ENCODE measurements at places on chromosomes 6 and 20.

DNA sequence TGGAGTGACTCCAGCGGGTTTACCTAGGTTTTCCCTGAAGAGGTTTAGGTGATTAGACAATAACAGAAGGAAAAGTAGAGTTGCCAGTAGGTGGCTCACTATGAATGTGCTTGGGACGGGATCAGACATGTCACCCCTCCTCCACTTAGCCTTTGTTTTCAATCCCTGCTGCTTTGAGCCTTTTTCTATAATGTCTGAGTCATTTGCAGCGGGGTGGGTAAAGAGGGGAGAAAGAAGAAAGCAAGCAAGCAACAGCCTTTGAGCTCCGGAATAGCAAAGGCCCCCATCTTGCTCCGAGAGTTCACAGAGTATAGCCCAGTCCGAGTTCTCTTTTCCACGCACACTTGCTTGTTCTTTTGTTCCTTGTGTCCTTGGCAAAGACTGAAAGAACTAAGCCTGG is 129.1 kb downstream of the PACRG start:
- DNase-seq = peak; percentile 3

GRCh38 chr20:62938105-62938888 is at the start of gene GID8:
GID8 (plus strand) TSS chr20:62938147; CDS start chr20:62941503, 3,356 bp downstream.
- peak; percentile 68 for DNase-seq

DNA sequence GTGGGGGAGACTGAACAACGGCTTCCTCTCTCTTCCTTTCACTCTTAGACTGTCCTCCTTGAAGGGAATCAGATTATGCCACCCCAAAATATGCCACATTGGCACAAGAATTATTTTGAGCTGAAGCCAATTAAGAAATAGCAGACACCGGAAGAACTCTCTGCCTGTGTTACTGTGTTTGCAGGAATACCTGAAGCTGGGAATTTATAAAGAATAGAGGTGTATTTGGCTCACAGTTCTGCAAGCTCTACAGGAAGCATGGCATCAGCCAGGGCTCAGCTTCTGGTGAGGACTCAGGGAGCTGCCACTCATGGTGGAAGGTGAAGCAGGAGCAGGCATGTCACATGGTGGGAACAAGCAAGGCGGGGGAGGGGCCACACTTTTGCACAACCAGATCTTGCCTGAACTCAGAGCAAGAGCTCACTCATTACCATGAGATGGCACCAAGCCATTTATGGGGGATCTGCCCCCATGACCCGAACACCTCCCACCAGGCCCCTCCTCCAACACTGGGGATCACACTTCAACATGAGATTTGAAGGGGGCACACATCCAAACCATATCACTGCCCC is 46.0 kb downstream of the PCNA start:
- no peak for DNase-seq

DNA sequence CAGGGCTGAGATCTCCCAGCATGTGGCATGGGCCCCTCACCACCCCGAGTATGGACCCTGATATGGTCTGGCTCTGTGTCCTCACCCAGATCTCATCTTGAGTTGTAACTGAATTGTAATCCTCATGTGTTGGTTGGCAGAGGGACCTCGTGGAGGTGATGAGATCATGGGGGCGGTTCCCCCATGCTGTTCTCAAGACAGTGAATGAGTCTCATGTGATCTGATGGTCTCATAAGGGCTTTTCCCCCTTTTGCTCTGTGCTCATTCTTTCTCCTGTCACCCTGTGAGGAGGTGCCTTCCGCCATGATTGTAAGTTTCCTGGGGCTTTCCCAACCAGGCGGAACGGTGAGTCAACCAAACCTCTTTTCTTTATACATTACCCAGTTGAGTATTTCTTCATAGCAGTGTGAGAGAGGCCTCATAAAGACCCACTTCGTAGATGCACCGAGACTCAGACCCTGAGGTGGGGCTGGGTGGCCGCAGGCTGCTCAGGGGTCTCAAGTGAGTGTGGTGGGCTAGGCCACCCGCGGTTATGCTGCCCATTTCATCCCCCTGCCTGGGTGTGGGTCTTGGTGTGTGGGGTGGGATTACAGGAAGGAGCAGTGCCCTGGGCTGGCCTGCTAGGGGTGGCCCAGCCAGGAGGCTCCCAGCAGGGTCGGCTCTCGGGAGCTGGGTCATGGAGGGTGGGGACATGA is 26.2 kb upstream of the GATA5 start:
- peak; percentile 62 for DNase-seq

DNA sequence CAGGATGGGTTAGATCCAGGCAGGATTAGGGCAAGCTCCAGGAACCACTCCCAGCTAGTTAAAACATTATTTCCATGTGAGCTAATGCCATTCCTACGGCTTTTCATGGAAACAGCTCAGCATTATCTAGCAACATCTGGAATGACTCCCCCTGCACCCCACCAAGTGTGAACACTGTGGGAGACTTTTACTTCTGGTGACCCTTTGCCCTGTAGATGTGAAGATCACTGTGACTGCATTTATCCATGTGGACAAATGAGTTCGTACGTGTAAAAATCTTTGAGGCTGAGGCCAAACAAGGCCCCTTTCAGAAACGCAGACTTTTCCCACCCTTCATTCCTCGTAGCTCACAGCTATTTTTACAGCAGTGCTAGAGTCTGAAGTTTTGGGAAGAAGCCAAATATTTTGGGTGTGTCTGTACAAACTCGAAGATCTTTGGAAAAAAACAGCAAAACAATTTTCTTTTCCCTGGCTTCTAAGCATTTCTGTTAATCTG is 221.8 kb upstream of the SOX4 start:
- DNase-seq = no peak

GRCh38 chr6:129105793-129106192 is 222.9 kb downstream of the LAMA2 start:
- no peak for DNase-seq

DNA sequence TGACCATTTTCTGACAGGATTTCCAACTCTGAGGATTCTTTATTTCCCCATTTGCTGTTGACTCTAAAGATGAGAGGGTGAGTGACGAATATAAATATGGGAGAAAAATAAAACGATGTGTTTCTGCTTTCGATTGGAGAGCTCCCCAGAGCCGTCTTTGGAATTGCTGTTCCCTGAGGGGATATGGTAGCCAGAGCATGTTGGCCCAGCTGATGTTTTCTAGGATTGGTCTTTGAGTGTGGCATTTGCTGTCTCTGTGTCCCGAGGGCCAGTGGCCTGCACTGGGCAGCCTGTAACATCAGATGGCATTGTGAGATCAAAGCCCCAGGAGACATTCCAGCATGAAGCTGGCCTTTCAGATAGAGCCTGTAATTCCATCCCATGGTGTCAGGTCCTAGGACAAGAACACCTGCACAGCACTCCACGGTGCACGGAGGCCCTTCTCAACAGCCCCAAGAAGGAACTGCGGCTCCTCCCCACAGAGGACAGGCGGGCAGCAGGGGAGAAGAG is 26.7 kb downstream of the PKIG start:
- no peak for DNase-seq

GRCh38 chr6:37903351-37904340 is 84.1 kb downstream of the ZFAND3 start:
- DNase-seq = no peak

GRCh38 chr6:166464068-166465002 is 81.6 kb upstream of the MPC1 start:
- DNase-seq = no peak

- DNase-seq = no peak
Measured at GRCh38 chr20:11728937-11729336, 188.8 kb upstream of the BTBD3 start.

DNA sequence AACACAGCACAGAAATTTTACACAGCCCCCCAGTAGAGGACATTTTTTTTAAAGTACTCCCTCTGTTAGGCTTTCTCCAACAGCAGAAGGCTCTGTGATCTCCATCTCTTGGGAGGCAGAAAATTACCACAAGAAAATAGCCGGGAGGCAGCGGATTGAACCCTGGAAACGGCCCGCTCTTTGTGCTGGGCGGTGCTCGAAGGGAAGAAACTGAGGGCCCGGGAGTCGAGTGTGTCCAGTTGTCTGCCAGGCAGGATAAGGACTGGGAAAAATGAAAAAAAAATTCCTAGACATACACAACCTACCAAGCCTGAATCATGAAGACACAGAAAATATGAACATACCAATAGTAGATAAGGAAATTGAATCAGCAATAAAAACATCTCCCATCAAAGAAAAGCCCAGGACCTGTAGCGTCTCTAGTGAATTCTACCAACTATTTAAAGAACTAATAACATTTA is 31.5 kb downstream of the POM121L2 start:
- DNase-seq = no peak

DNA sequence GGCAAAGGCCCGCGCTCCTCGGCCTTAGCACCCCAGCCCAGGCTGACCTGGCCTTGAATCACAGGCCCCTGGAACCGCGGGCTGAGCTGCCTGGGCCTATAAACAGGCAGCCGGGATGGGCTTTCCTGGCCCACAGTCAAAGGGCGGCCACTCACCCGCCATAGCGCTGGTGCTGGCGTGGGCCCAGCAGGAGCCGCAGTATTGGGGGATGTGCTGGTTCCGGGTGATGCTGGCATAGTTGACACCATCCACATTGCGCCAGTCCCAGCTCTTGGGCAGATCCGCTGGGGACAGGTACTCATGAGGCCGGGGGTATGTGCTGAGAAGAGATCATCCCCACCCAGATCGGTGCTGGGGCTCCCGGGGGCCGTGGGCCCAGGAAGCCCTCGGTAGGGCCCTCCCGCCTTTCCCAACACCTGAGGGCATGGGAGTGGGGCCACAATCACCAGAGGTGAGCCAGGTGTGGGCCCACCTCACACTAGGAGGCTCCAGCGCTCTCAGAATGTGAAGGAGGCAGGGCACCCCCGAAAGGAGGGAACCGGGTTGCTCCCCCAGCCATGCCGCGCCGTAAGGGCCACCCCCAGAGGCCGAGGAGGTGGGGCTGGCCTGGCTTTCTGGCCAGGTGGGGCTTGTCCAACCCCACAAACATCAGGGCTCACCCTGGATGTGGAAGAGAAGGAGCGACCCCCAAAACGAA is 739 bp downstream of the CTSZ start:
- peak; percentile 43 for DNase-seq

DNA sequence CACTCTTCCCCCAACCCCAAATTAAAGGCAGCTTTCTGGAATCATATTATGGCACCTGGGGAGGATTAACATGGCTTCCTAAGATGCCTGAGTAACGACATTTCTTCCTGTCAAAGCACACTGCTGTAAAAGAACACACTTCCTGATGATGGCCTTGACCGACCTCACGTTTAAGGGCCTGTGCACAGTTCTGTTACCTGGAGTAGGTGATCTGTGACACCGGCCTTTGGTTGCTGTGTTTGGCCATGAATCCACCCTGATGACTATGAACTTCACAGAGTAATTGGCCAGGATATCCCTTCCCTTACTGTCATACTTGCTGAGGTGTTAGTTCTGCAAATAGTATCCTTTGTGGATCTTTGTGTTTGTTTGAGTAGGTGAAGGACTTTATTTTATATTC is 45.8 kb downstream of the PLCB4 start:
- DNase-seq = no peak

DNA sequence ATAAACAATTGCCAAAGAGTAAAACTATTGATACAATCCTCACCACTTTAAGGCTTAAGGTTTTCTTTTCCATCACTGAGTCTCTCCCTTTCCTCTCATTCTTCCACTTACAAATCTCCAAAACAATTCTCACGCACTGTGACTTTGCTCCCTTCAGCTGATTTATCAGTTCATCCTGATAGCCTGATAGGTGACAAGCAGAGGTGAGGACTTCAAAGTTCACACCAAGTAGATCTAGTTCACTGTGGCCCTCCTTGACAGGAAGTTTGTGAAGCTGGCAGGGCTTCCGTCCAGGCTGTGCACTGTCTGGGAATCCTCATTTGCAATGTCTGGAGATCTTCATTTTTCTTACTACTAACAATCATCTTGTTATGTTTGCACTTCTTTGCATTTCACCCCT is 35.2 kb upstream of the POU5F1 start:
- DNase-seq = no peak

GRCh38 chr6:23269436-23269835 is 700.1 kb downstream of the HDGFL1 start:
- DNase-seq = no peak

DNA sequence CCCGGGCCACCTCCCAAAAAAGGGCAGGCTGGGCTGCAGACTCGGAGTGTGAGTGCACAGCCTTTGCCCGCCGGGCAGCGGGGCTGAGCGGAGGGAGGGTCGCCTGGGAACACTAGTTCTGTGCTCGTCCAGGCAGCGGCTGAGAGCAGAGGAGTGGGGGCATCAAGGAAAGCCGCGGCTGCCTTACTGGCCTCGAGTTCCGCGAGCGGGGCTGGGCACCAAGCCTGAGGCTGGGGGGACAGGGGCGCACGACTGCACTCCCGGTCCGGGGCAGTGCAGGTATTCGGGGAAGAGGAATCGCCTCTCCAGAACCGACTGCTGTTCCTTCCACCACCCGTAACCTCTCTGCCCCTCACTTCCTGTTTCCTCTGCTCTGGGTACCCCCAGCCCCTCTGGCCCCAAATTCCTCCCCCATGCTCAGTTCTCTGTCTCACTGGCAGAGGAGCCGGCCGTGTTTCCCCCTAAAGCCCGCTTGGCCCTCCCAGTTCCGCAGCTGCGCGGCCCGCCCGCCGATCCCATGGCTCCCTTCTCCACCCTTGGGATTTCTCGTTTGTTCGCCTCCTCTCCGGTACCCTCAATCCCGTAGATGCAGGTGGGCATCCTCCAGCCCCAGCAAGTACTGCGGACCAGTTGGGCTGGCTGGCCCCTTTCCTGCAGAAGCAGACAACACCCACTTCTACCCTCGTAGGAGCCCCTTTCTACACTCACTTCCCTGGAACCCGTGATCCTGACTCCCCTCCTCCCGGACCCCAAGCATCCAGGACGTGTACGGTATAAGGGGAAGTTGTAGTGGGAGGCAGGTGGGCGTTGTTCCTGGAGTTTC is 5.1 kb downstream of the RING1 start:
- DNase-seq = no peak

DNA sequence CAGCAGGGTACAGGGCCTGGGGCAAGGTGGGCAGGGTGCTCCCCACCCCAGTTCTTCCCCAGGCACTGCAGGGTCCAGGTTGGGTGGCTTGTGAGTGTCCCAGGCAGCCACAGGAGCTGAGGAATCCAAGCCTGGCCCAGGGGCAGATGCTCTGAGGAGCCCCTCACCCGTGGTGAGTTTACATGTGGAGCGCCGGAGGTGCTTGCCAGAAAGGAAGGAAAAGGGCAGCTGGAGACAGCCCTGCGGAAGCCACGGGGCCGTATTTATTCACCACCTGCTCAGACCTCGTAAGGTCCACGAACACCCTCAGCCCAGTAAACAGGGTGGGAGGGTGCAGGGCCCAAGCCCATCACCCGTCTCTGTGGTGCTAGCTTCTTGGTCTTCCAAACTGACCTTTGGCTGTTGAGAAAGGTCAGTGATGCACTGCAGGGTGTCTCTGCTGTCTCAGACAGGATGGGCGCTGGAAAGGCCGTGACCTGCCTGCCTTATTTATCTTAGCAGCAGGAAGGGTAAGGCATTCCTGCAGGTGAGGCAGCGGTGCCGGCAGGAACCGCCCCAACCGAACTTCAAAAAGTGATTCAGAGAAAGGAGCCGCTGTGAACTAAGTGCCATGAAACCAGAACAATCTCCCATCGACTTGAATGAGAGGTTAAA is 4.0 kb upstream of the FRMD1 start:
- DNase-seq = no peak

- DNase-seq = no peak
Measured at GRCh38 chr6:3904518-3904917, 55.3 kb downstream of the FAM50B start.

- no peak for DNase-seq
Measured at GRCh38 chr6:84575264-84575663, 189.1 kb downstream of the TBX18 start.

- no peak for DNase-seq
Measured at GRCh38 chr20:44491635-44492395, 16.1 kb downstream of the TTPAL start.
